Activated CD8-positive, alpha-beta memory T cell treated with anti-CD3 and anti-CD28 coated beads for 36 hours (primary cell): ENCODE measurements at places on chromosomes 16 and 17. TPM values are rescaled to one million over a fixed set of nuclear protein-coding genes. Genes with fewer than 3 reads are reported as not detected.

The TEX19 gene
- not detected for total RNA-seq

The UNC119 gene
- total RNA-seq, result 35.8 TPM

The ABCA8 gene
- total RNA-seq, result not detected

The VAC14 gene
- 40.3 TPM for total RNA-seq

The SPG7 gene
- 71.9 TPM for total RNA-seq

The GPR179 gene
- 0.06 TPM for total RNA-seq

The TMEM92 gene
- not detected for total RNA-seq

The IGSF6 gene
- 0.08 TPM for total RNA-seq

The AARS1 gene
- 162 TPM for total RNA-seq

The TMEM11 gene
- total RNA-seq, result 28.6 TPM

The TOM1L1 gene
- total RNA-seq, result 0.36 TPM

The AHSP gene
- not detected for total RNA-seq

The TAT gene
- total RNA-seq, result not detected

The IL17C gene
- not detected for total RNA-seq

The HOXB8 gene
- total RNA-seq, result 0.19 TPM

The ITGB4 gene
- 1.9 TPM for total RNA-seq

The CCL1 gene
- 20.3 TPM for total RNA-seq

The KRTAP4-1 gene
- total RNA-seq, result not detected

The ZNF263 gene
- 27.0 TPM for total RNA-seq

The SMTNL2 gene
- total RNA-seq, result not detected

The C17orf107 gene
- 2.8 TPM for total RNA-seq

The HSD11B2 gene
- 1.9 TPM for total RNA-seq

The P2RX5 gene
- 15.4 TPM for total RNA-seq

The EVI2A gene
- total RNA-seq, result 37.7 TPM

The HSPB9 gene
- not detected for total RNA-seq

The RPS2 gene
- total RNA-seq, result 4,954 TPM

The GPR139 gene
- not detected for total RNA-seq

The SLC5A11 gene
- not detected for total RNA-seq

The TBC1D16 gene
- 6.8 TPM for total RNA-seq

The LRRC37A gene
- total RNA-seq, result 1.0 TPM

The SSTR5 gene
- not detected for total RNA-seq

The SLC26A11 gene
- total RNA-seq, result 4.9 TPM

The SKAP1 gene
- 53.2 TPM for total RNA-seq

The MKS1 gene
- total RNA-seq, result 26.4 TPM

The ACE gene
- total RNA-seq, result 0.80 TPM
